ENCODE measurements at places on chromosomes 2 and 18.

DNA sequence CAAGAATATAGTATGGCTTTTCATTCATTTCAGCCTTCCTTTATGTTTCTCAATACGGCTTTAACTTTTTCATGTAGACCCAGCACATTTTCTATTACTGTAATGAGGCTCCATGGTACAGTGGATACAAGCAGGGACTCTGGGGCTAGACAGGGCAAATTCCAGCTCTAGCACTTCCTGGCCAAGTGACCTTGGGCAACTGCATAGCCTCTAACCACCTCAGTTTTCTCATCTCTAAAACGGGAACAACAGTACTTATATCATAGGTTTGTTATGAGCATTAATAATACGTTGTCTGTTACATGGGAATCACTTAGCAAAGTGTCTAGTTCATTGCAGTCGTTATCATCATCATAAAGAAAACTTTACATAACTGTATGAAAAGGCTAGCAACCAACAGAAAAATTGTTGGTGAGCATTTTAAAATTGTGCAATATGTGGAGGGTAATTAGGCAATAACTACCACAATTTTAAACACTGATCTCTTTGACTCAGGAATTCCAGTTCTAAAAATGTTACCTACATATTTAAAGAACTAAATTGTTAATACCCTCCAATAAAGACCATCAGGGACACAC is 13.7 kb upstream of the RMDN2 start:
- H3K27ac ChIP-seq: no peak overlapping the region
- H3K4me1 ChIP-seq: no peaks in the 10 kb centered on the region
- H3K27me3 ChIP-seq: no peaks in the 10 kb centered on the region
- H3K4me3 ChIP-seq: no peak overlapping the region

DNA sequence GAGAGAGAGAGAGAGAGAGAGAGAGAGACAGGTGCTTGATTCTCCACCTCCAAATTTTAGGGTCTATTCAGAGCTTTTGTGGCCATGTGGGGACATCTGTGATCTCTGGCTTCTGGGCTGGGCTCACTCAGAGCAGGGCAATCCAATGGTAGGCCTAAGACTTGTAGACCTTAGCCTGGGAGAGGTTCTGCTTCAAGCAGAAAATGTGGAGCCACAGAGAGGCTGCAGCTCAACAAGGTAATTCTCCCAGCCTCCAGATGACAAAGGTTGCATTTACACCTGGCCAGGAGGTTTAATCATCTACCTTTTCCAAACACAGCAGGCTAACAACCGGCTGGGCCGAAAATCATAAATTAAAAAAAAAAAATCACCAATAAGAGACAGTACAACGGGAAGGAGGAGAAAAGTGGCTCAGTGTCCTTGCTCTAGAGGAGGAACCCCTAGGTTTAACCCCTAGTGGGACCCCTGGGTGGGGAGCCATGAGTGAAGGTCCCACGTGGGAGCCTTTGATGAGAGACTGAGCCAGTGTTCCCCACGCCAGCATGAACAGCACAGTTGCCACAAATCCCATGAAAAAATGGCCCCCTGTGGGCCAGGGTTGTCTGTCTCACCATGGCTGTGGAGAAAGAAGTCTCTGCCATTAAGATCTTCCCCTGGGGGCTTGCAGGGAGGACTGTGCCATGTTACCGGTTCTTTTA is 124.0 kb upstream of the GATA6 start:
- H3K4me1 ChIP-seq: peaks cover 68% of the 10 kb centered on the region
- peak overlapping the region; percentile 99 for H3K27ac ChIP-seq
- no peak for DNase-seq
- no peaks in the 10 kb centered on the region for H3K27me3 ChIP-seq
- H3K36me3 ChIP-seq: no peaks in the 10 kb centered on the region

- peaks cover 19% of the 10 kb centered on the region for H3K36me3 ChIP-seq
- no peaks in the 10 kb centered on the region for H3K4me1 ChIP-seq
- H3K4me3 ChIP-seq: no peak overlapping the region
Observed at GRCh38 chr2:106094131-106094841, 99.8 kb downstream of the UXS1 start.

- no peaks in the 10 kb centered on the region for H3K27me3 ChIP-seq
- peak overlapping the region; percentile 40 for H3K27ac ChIP-seq
- DNase-seq: no peak
- peaks cover 15% of the 10 kb centered on the region for H3K36me3 ChIP-seq
Observed at GRCh38 chr2:190678444-190679162, 29.7 kb downstream of the NAB1 start.

DNA sequence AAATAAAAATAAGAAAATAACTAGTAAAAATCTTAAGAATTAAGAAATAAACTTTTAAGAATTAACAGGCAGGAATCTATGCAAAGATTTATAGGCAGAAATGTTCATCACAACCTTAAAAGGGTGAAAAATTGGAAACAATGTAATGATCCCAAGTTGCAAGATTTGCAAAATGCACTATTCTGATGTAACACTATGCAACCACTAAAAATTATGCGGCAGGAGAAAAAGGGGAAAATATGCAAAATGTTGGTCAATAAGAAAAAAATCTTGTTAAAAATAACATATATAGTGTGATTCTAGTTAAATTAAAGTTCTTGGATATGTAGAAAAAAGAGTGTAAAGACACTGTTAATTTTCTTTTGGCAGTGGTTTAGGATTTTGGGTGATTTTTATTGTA is 132.8 kb downstream of the UPP2 start:
- no peak overlapping the region for H3K27ac ChIP-seq
- no peak overlapping the region for H3K4me3 ChIP-seq
- no peaks in the 10 kb centered on the region for H3K27me3 ChIP-seq

DNA sequence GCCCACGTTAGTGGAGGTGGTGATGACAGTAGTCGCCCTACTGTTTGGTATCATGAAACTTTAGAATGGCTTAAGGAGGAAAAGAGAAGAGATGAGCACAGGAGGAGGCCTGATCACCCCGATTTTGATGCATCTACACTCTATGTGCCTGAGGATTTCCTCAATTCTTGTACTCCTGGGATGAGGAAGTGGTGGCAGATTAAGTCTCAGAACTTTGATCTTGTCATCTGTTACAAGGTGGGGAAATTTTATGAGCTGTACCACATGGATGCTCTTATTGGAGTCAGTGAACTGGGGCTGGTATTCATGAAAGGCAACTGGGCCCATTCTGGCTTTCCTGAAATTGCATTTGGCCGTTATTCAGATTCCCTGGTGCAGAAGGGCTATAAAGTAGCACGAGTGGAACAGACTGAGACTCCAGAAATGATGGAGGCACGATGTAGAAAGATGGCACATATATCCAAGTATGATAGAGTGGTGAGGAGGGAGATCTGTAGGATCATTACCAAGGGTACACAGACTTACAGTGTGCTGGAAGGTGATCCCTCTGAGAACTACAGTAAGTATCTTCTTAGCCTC is 16.2 kb downstream of the MSH6 start:
- H3K27me3 ChIP-seq: no peaks in the 10 kb centered on the region
- DNase-seq: no peak
- H3K4me3 ChIP-seq: no peak overlapping the region
- no peaks in the 10 kb centered on the region for H3K4me1 ChIP-seq
- peaks cover 64% of the 10 kb centered on the region for H3K36me3 ChIP-seq

DNA sequence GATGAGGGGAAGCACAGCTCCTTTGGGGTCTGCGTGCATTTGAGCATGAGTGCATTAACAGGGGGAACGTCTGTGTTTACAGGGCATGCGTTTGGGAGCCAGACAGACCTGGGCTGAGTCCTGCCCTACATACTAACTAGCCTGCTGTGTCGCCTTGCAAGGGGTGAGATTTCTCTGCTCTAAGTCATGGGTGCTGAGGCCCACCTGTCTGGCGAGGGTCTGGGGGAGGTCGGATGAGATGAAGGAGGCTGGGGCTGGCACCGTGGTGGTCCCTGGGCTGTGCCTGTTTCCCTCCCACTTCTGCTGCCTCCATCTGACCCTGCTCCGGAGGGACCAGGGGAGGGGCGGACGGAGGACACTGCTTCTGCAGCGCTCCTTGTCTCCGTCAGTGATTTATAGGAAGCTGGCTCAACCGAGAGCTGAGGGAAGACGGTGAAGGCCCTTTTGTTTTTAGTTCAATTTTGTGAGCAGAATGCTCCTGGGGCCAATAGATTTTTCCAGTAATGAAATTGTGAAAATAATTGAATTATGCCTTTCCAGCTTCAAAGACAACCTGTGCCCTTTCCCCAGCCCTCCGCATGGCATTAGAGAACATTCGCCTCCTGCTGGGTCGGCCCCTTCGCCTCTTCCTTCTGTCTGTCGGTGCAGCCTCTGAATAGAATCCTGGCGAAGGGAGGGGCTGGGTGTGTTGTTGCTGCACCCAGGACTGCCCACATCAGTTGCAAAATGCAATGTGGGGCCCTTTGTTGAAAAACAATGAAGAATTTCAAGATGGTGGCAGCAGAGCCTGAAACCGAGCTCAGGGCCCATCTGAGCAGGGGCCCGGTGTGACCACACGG is 49.7 kb downstream of the RRM2 start:
- no peaks in the 10 kb centered on the region for H3K36me3 ChIP-seq
- H3K27me3 ChIP-seq: no peaks in the 10 kb centered on the region
- DNase-seq: no peak
- H3K4me1 ChIP-seq: peaks cover 8% of the 10 kb centered on the region
- H3K4me3 ChIP-seq: no peak overlapping the region

- H3K36me3 ChIP-seq: peaks cover 7% of the 10 kb centered on the region
- DNase-seq: no peak
- H3K27ac ChIP-seq: no peak overlapping the region
- no peak overlapping the region for H3K4me3 ChIP-seq
- no peaks in the 10 kb centered on the region for H3K27me3 ChIP-seq
Observed at GRCh38 chr2:27781496-27781895, 10.0 kb downstream of the MRPL33 start.

- peaks cover 7% of the 10 kb centered on the region for H3K4me1 ChIP-seq
- no peak overlapping the region for H3K4me3 ChIP-seq
Observed at GRCh38 chr2:97732436-97733340, 19.3 kb downstream of the ZAP70 start.

DNA sequence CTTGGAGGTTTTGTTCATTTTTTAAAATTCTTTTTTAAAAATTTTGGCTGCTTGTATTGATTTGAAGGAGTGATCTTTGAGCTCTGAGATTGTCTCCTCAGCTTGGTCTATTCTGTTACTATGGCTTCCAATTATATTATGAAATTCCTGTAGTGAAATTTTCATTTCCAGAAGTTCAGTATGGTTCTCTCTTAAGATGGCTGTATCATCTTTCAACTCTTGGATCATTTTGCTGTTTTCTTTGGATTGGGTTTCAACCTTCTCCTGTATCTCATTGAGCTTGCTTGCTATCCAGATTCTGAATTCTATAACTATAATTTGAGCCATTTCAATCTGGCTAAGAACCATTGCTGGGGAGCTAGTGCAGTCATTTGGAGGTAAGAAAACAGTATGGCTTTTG is 270.8 kb upstream of the NT5C1B start:
- no peaks in the 10 kb centered on the region for H3K36me3 ChIP-seq
- no peak for DNase-seq
- no peaks in the 10 kb centered on the region for H3K27me3 ChIP-seq

DNA sequence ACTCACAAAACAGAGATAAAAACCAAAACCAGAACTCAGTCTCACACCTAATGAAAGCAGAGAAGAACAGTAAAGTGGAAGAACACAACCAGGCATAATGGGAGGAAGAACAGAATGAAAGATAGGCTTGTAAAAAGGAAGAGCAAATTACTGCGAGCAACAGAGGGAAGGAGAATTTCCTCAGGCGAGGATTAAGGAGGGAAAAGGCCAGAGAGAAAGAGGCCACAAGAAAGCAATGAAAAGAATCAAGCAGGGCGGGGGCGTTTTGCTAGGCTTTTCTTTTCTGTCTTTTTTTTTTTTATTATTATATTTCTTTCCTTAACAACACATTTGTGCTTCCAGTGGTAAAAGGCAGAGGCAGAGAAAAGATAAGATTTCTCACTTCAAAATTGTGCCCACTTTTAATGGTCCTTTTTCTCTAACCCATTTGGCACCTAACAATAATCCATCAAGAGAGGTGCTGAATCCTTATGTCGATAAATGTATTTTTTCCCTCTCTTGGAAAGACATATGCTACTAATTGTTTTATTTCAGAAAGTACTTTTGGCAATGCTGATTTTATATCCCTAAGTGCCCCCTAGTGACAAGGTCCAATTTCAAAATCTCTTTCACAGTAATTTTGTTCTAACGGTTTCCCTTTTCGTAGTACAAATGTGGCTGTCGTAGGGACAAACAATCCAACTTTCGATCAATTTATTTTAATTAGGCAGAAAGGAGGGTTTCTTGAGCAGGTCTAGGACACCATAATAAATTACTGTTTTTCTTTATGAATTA is 138.7 kb upstream of the AQP4 start:
- no peak overlapping the region for H3K4me3 ChIP-seq
- no peaks in the 10 kb centered on the region for H3K27me3 ChIP-seq
- DNase-seq: no peak

DNA sequence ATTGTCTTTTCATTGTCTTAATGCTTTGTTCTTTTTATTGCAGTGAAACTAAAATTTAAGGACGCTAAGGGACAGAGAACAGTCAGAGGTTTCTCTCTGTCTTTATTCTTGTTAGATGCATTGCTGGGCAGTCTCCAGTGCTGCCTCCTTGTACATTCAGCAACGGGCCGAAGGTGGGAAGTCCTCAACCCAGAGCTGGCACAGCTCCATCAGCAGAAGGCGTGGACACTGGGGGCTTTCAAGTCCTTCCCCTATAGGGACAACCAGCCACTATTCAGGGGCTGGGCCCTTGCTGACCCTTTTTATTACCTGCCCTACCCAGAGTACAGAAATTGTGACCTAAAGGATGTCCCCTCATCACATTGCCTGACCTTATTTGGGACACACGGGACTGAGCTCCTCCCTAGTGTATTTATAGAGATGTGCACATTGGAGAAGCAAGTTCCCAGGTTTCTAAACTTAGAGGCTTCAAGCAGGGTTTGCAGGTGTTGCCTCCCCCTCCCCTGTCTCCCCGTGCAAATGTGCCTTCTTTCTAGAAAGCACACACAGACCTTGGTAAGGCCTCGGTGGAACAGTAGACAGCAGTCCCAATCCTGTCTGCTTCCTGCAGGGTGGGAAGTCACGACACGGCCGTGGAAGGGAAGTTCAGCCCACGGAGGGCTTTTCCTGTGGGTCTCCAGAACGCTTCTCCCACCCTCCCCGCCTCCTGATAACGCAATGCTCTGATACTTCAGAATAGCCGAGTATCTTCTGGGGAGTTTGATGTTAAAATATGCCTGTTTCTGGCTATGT is 68.2 kb downstream of the ZCCHC2 start:
- H3K27me3 ChIP-seq: peaks cover 9% of the 10 kb centered on the region
- peaks cover 1% of the 10 kb centered on the region for H3K4me1 ChIP-seq
- no peak overlapping the region for H3K27ac ChIP-seq

DNA sequence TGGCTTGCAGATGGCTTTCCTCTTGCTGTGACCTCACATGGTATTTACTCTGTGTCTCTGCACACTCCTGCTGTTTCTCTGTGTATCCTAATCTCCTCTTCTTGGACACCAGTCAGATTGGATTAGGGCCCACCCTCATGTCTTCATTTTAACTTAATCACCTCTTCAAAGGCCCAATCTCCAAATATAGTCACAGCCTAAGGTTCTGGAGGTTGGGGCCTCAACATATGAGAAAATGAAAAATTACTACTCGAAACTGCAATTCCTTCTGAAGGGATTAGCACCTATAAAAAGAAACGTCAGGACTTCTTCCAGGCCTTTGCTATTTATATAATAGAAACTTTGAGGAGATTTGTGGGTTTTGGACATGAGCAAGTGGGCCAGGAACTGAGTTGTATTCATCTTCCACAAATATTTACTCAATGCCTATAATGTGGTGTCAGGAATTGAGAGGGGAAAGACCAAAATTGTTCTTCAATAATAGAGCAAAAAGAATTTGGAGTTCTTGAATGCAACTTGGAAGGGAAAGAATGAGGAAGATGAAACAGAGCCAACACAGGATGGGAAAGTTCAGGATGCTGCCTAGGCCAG is 270.0 kb upstream of the FN1 start:
- no peak overlapping the region for H3K4me3 ChIP-seq
- no peak overlapping the region for H3K27ac ChIP-seq
- no peak for DNase-seq
- H3K4me1 ChIP-seq: peaks cover 24% of the 10 kb centered on the region
- no peaks in the 10 kb centered on the region for H3K36me3 ChIP-seq

Measured in progenitor cell of endocrine pancreas (in vitro differentiated cells).